ENCODE measurements at places on chromosomes 11 and 22.

- peaks cover 7% of the 10 kb centered on the region for H3K27me3 ChIP-seq
- H3K4me3 ChIP-seq = no peak overlapping the region
- H3K36me3 ChIP-seq = no peaks in the 10 kb centered on the region
- H3K4me1 ChIP-seq = no peaks in the 10 kb centered on the region
These were observed 128.4 kb downstream of the FAM76B start for GRCh38 chr11:95661162-95661561.

- no peaks in the 10 kb centered on the region for H3K4me1 ChIP-seq
- no peak overlapping the region for H3K27ac ChIP-seq
- DNase-seq = no peak
- no peaks in the 10 kb centered on the region for H3K27me3 ChIP-seq
- no peaks in the 10 kb centered on the region for H3K36me3 ChIP-seq
These were observed 65.3 kb downstream of the WNT11 start for GRCh38 chr11:76140912-76141574.

DNA sequence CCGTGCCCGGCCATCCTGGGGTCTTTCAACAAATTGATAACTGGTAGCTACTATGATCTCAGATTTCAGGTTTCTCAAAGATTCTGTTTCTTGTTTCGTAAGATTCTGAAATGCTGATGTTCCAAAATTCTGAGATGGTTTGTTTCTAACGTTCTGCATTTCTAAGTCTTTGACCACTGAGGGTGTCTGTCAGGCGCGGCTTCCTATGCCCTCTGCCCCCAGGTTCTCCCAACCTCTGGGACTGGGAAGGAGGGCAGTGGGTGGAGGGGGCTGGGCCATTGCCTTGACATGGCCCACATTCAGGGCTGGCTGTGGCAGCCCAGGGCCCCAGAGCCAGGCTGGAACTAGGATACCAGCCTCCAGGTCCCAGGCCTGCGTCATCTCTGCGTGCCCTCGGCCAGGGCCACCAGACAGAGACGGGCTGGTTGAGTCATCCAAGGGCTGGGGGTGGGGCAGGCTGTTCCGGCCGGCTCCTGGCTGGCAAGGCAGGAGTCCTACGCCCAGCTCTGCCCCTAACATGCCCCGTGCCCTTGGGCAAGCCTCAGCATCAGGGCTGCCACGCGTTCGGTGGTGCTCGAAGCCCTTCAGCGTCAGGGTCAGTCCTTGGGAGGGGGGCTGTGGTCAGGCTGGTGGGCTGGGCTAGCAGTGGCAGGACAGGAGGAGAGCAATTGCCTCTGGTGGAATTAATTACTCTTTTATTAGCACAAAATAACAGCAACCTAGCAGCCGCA is 5.2 kb downstream of the TMEM134 start:
- no peaks in the 10 kb centered on the region for H3K27me3 ChIP-seq
- DNase-seq = peak; percentile 73
- H3K36me3 ChIP-seq = no peaks in the 10 kb centered on the region
- peak overlapping the region; percentile 98 for H3K27ac ChIP-seq
- H3K4me3 ChIP-seq = peak overlapping the region; percentile 87

DNA sequence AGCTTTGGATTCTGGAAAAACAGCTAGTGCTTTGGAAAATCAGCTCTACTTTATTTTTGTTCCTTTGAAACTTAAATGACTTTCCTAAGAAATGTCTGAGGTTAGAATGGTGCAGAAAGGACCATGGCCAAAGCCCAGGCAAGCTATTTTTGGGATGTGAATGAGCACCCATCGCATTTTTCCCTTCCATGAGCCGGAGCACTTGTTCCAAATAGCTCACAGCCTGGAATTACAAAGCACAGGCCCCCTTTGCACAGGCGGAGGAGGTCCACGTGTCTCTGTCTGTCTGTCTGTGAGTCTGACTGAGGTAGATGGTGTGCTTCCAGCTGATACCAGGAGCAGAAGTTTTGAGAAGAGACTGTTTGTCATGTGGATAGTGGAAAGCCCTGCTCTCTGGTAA is 50.7 kb downstream of the MICAL2 start:
- no peak overlapping the region for H3K4me3 ChIP-seq
- H3K27me3 ChIP-seq = no peaks in the 10 kb centered on the region
- no peaks in the 10 kb centered on the region for H3K36me3 ChIP-seq
- no peak overlapping the region for H3K27ac ChIP-seq

DNA sequence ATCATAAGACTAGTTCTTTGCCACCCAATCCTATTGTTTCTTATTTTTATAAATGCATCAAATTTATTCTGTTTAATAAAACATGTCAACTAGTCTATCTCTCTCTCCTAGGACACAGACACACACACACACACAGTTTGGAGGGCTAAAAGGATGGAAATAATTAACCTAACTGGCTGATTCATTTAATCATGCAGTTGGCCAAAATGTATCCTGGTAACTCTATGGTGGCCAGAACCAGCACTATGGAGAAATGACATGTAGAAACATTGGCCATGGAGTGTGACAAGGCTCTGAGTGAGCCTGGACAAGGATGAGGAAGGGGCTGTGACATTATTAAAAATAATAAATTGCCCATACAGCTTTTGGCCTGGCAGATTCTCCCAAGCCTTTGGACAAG is 64.1 kb downstream of the CLPB start:
- no peaks in the 10 kb centered on the region for H3K4me1 ChIP-seq
- no peak overlapping the region for H3K27ac ChIP-seq
- H3K4me3 ChIP-seq = no peak overlapping the region

DNA sequence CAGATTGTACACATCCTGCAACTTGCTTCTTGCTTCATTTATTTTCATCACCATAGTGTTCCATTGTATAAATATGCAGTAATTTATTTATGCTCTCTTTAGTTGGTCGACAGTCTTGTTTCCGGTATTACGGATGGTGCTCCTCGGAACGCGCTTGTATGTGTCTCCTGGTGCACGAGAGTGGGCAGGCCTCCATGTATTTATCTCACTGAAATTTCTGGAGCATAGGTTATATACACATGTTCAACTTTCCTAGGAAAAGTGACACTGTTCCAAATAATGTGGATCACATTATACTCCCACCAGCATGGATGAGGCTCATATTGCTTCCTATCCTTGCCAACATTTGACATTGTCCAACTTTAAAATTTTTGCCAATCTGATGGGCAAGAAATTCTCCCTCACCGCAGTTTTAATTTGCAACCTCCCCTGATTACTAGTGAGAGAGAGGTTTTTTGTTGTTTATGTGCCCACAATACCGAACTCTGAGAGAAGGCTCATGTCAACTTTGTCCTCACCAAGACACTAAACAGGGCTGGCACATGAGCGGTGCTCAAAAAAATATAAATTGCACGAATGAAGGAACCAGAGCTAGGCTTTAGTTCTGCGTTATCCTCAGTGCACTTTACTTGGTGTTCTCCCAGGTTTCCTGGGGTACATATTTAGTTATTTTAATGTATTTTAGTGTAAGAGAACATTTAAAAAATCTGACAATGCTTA is 3.8 kb downstream of the CSNK2A3 start:
- peaks cover 4% of the 10 kb centered on the region for H3K4me1 ChIP-seq
- no peak overlapping the region for H3K27ac ChIP-seq
- H3K27me3 ChIP-seq = no peaks in the 10 kb centered on the region
- no peak for DNase-seq
- H3K4me3 ChIP-seq = no peak overlapping the region

- peaks cover 24% of the 10 kb centered on the region for H3K4me1 ChIP-seq
- no peak for DNase-seq
- H3K36me3 ChIP-seq = no peaks in the 10 kb centered on the region
- H3K4me3 ChIP-seq = peak overlapping the region; percentile 57
- no peaks in the 10 kb centered on the region for H3K27me3 ChIP-seq
These were observed 859 bp upstream of the FGF19 start for GRCh38 chr11:69704508-69705253.

- no peak for DNase-seq
- H3K4me3 ChIP-seq = 0 out of 2 replicates have a peak overlapping the region, but pooled peaks have one; percentile 31
- H3K4me1 ChIP-seq = peaks cover 31% of the 10 kb centered on the region
- H3K27me3 ChIP-seq = no peaks in the 10 kb centered on the region
- H3K27ac ChIP-seq = peak overlapping the region; percentile 40
These were observed 8.9 kb upstream of the EHD1 start for GRCh38 chr11:64887234-64887756.

Measured in HCT116 (cell line).